ENCODE measurements at places on chromosomes 1 and 21. TPM values are rescaled to one million over a fixed set of nuclear protein-coding genes. Genes with fewer than 3 reads are reported as not detected.

DNA sequence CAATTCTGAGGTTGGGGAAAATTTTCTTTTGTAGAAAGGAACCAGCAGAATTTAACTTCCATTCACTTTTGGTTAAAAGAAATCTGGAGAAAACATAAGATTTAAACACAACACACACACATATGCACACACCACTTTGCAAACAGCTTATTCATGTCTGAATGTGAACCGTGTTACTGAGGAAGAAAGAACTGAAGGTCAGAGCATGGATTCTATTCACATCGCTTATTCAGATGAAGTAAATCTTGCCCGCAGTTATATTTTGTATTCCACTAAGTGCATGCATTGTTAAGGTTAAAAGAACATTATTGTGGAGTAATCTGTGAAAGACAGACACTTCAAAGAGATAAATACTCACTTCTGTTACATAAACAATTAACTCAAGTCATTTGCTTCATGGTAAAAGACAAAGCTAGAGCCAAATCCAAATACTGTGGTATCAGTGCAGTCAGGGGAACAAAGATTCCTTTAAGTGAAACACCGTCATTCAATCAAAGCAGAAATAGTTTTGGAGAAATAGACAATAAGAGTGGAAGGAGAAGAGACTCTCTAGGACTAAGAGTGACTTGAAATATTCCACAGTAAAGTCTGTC, 82.0 kb downstream of the LRRC53 start:
- DNase-seq, result no peak

DNA sequence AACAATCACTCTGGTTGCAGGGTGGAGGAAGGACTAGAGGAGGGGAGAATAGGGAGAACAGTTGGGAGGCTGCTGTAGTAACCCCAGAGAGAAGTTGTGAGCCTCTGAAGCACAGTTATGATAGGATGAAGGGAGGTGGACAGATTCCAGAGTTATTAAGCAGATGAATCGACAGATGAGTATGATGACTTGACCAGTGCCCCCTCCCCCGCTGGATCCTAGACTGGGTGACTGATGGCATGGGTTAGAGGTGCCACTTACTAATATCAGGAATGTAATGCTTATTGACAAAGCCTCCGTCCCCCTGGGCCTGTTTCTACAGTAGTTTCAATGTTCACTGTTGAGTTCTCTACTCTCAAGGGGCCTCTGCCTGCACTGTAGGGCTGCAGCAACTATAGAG, 14.0 kb upstream of the TIPRL start:
- DNase-seq, result no peak

DNA sequence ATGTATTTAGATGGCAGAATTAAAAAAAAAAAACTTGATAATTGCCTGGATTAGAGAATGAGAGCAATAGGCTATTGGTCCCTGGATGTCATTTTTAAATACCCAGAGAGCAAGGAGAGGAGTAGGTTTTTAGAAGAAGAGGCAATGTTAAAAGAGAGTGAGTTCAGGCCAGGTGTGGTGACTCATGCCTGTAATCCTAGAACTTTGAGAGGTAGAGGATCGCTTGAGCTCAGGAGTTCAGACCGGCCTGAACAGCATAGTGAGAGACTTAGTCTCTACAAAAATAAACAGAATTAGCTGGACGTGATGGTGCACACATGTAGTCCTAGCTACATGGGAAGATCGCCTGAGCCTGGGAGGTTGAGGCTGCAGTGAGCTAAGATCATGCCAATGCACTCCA, 15.9 kb upstream of the MUTYH start:
- DNase-seq, result no peak

- DNase-seq, result no peak
Measured at GRCh38 chr1:177771688-177772087, 198.2 kb downstream of the SEC16B start.

DNA sequence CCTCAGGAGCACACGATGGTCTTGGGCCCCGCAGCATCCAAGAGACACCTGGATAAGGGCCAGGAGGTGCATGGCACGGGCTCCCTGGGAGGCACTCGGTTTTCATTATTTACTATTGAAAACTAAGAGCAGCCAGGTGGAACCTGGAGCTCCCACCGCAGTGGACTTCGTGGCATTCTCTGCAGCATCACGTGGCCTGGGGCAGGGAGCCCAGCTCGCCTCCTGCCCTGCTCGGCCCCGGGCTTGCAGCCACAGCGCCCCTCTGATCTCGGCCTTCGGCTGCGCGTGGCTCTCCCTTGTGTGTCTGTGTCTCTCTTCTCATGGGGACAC, 121.6 kb downstream of the SIK1 start:
- DNase-seq, result no peak

- DNase-seq, result peak; percentile 90
Measured at GRCh38 chr1:240004086-240004749, 87.5 kb upstream of the FMN2 start.

Gene KCNK1
- total RNA-seq, result 4.7 TPM

Gene NR5A2
- not detected for total RNA-seq

Gene URB1
- total RNA-seq, result 15.9 TPM

Gene MYOG
- total RNA-seq, result not detected

Gene ADCY10
- 0.36 TPM for total RNA-seq
